ENCODE measurements at places on chromosomes 7 and 10. TPM values are rescaled to one million over a fixed set of nuclear protein-coding genes. Genes with fewer than 3 reads are reported as not detected.

Gene SEMA3A
- 15.1 TPM for polyA plus RNA-seq

- peak; percentile 89 for DNase-seq
Observed at GRCh38 chr10:103598654-103599115, 105.2 kb downstream of the NEURL1 start.

DNA sequence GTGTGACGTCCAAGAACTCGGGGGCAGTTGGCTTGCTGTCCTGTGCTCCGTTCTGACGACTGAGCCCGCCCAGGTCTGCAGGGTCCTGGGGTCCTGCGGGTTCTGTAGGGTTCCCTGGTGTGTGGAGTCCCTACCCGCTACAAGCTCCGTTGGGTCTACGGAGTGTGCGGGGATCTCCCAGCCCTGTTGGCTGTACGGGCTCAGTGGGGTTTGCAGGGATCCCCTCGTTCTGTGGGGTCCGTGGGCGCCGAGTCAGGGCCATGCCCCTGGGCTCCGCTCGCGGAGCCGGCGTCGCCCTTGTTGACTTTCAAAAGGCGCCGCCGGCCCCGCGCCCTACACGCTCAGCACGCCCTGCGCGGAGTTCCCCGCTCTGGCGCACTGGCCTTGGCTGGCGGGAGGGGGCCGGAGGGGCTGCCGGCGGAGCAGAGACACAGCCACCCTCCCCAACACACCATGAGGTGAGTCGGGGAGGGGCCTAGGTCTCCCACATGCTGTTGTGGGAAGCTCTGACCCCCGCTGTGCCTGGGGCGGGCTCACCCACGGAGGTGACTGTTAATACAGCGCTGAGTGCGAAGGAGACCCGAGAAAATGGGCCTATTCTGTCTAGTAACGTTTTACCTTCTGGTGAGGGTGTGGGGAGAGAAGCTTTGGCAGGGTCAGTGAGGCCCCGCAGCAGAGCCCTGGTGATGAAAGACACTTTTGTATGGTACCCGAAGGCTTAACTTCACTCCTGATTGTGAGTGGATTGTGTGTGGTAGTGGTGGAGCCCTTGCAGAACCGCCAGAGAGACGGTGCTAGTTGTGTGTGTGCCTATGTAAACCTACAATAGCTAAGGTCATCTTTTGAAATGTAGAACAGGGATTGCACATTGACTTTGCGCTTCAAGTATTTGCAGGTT lies 8.1 kb downstream of the TASOR2 start:
- DNase-seq, result peak; percentile 65

- DNase-seq, result no peak
Observed at GRCh38 chr7:27611059-27611458, 51.6 kb downstream of the HIBADH start.

DNA sequence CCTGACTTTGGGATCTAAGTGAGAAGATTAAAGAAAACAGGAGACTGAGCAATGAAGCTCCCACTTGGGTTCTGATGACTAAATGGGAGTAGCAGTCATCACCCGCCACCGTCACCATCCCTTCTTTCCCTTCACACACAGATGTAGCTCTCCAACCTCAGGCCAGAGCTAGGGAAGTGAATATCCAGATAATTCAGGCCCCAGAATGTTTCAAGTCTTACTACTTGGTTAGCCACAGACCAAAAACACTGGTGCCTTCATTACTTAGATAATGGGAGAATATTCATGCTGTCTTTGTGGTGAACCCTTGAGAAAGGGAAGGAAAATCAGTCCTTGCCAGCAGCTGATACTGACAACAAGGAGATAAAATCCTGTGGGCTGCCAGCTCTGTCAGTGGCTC lies 100.7 kb downstream of the OSBPL3 start:
- no peak for DNase-seq

DNA sequence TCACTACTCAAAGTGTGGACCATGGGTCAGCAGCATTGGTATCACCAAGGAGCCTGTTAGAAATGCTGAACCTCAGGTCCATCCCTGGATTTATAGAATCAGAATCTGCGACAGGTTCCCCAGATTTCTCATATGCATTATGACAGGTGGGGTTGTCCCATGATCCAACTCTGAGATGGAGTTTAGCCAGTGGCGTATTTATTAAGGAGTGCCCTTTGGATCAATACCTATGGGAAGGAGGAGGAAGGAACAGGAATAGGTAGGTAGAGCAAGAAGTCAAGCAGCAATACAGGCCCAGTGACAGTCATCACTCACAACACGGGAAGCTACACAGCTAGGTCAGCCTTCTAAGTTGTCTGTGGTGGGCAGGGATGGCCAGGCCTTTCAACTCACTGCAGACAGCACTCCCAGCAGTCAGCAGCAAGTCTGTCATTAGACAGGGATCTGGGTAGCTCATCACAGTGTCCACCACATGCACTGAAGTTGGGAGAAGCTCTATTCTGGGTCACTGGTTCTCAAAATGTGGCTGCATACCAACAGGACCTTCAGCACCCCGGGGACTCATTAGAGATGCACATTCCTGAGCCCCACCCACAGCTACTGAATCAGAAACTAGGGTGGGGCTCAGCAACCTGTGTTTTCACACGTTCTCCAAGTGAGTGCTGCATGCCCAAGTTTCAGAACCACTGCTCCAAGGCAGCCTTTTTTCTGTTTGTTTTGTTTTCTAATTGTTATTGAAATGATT lies 532.3 kb upstream of the GALNT17 start:
- no peak for DNase-seq

Data from renal pelvis (tissue), 12 donors.